RWPE1 (cell line): ENCODE measurements at places on chromosomes 7 and 10.

- peak; percentile 42 for DNase-seq
Measured at GRCh38 chr7:42932811-42933591, 825 bp downstream of the MRPL32 start.

GRCh38 chr10:126511917-126512479 is 123.7 kb upstream of the ADAM12 start:
- DNase-seq = no peak

- DNase-seq = no peak
Measured at GRCh38 chr10:29646960-29647461, 12.2 kb upstream of the SVIL start.

DNA sequence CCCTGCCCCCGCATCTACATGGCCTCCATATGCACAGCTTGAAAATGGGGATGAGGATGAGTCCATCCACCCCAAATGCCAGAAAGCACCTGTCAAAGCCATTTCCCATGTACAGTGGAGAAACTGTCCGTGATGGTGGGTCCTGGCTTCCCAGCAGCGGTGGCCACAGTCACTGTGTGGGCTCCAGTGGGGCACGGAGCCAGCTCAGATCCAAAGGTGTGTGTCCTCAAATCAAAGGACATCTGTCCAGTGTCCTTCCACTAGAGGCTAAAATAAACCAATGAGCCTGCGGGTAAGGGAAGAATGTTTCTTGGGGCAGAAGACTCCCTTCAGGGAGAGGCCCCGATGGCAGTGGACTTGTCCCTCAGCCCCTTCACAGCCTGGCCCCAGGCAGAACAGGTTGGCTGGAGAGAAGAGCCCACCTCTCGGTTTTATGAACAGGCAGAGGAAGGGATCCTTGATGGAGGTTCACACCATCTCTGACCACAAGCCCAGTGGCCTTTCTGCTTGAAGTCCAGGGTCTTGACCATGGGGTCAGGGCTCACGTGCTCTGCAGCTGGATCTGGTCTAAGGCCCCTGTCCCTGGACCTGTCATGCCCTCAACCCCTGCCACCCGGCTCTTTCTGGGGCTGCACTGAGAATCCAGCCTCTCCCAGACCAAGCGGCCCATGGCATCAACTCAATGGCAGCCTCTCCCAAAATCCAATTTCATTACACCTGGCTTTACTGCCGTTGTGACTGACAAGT is 106.9 kb downstream of the TCERG1L start:
- DNase-seq = no peak

GRCh38 chr7:46035166-46035565 is 114.1 kb upstream of the IGFBP3 start:
- DNase-seq = no peak

- no peak for DNase-seq
Measured at GRCh38 chr10:72001033-72001395, 36.8 kb downstream of the CHST3 start.

GRCh38 chr7:102205915-102206314 is 80.8 kb upstream of the SH2B2 start:
- DNase-seq = no peak

GRCh38 chr7:16721541-16721940 is 32.0 kb upstream of the TSPAN13 start:
- DNase-seq = no peak

DNA sequence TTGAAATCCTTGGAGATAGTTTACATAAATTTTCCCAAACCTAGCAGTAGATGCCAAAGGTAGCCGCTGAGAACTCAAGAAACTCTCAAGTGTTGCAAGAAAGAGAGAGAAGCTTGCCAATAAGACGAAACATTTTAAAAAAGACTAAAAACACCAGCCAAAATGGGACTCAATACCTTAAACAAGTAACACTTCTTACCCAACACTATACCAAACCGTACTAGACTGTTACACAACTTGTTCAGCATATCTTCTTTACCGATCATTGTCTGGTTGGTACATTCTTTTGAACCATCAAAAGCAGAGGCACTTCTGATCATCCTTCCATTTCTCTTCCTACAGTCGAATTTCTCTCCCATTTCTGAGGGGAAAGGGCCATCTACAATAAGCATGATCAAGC is 4.8 kb upstream of the PTPN12 start:
- DNase-seq = no peak

DNA sequence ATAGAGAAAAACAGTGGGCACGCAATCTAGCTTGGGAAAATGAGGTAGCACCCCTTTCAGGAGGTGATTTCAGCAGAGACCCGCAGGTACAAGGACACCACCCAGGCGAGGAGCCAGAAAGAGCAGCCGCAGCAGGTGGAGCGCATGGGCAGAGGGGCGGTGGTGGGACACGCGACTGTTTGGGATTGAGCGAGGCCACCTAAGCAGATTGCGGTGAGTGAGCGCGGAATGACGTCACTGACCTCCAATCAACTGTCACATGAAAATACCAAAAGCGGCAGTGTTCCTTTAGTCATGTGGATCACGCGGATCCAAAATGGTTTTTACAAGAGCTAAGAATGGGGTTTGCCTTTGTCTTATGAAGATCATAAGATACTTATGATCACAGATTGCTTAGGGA is 40.2 kb upstream of the SLC26A3 start:
- no peak for DNase-seq

GRCh38 chr10:75089634-75090033 is 21.8 kb upstream of the SAMD8 start:
- DNase-seq = no peak

- DNase-seq = no peak
Measured at GRCh38 chr10:119893074-119893473, 544 bp downstream of the SEC23IP start.

DNA sequence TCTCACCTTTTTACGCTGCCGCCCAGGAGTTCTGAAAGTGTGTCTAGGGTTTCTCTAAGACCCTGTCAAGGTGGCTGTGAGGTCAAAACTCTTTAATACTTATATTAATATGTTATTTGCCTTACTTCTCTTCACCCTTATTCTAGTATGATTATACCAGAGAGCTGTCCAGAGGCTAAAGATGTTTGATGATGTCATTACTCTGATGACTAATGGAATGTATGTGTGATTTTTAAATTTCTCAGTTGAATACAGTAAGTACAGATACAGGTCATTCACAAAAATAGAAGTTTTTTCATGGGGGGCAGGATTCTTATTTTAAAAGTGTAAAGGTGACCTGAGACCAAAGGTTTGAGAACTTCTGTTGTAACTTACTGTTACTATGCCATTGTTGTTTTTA is 150.6 kb upstream of the FOXP2 start:
- peak; percentile 3 for DNase-seq

- no peak for DNase-seq
Measured at GRCh38 chr10:53771701-53772100, 999.1 kb upstream of the MBL2 start.

DNA sequence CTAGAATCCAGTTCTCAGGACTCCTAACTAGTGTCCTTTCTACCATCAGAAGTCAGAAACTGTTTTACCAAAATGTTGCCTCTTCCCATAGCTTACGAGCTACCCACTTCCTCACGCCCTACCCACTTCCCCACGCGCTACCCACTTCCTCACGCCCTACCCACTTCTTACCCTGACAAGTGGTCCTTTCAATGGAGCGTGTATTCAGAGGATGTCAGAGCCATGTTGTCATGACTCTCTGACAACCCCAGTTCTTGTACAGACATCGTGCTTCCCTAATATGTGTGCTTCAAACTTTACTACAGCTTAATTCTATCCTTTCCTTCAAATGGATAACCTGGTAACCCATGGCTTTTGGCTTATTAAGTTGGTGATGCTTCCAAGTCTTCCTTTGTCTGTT is 84.8 kb upstream of the PHF14 start:
- DNase-seq = no peak

GRCh38 chr7:28037220-28038010 is 143.2 kb downstream of the JAZF1 start:
- peak; percentile 84 for DNase-seq

- DNase-seq = peak; percentile 82
Measured at GRCh38 chr10:110207011-110207804, at the start of gene MXI1. TSS of gene MXI1 (plus strand) at chr10:110207605. CDS start at chr10:110207809, 204 bp downstream.

DNA sequence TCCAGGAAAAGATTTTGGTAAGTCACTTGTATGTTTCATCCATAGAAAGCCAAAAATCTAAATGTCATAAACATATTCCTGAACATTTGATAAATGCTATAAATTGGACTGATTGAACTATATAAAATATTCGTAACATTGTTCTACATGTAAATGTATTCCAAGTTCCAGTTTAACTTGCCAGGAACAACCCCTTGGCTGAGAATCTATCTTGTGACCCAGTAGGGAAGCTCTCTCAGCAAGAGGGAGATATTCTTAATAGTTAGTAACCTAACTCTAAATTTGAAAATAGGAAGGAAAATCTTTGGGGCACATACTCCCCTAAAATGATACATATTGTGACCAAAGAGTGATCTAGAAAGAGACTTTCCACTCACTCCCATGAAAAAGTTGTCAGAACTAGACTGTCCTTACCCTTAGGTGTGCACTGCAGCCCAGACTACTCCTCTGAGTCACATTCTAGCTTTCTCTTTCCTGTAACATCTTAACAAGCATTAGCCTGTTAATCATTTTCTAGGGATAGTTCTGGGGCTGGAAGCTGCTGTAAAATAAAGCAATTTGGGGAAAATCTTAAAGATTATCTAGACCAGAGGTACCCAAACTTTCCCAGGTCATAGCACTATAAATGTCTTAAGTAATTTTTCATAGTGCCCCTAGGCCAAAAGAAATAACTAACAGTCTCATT is 73.7 kb upstream of the SKAP2 start:
- peak; percentile 31 for DNase-seq
